ENCODE measurements at places on chromosomes 7 and 10. TPM values are rescaled to one million over a fixed set of nuclear protein-coding genes. Genes with fewer than 3 reads are reported as not detected.

PRR15 gene
- not detected for total RNA-seq

DNA sequence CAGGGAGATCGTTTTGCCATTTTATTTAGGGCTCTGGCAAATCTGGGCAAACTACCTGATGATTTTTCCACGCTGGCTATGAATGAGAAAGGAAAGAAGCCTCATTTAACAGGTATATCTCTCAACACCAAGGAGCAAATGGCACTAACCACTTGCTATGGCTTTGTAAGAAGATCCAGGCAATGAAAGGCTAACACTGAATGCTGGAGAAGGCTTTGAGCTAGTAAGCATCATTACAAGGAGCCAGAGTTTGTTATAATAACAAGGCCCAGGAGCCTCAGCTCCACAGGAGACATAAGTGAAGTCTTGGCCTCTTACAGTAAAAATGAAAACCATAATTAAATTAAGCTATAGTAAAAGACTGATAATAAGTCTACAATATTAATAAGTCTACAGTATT, 123.1 kb downstream of the CNOT4 start:
- no peak for DNase-seq

DNA sequence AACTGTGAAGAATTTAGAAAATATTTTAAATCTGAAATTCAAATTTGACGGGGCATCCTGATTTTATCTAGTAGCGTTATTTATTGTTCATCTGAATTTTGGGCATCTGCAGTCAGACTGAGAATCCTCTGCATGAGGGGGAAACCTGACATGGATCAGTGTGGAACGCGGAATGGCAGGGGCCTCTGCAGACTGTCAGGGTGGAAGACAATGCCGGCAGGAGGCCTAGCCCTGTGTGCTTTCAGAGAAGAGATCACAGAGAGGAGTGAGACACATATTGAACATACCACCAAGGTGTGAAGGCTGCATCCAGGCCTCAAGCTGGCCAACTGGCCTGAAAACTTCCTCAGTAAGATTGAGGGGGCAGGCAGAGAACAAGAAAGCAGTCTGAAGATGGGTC, 921.1 kb upstream of the GHITM start:
- DNase-seq: no peak

ASIC3 gene
- 0.42 TPM for total RNA-seq

DNA sequence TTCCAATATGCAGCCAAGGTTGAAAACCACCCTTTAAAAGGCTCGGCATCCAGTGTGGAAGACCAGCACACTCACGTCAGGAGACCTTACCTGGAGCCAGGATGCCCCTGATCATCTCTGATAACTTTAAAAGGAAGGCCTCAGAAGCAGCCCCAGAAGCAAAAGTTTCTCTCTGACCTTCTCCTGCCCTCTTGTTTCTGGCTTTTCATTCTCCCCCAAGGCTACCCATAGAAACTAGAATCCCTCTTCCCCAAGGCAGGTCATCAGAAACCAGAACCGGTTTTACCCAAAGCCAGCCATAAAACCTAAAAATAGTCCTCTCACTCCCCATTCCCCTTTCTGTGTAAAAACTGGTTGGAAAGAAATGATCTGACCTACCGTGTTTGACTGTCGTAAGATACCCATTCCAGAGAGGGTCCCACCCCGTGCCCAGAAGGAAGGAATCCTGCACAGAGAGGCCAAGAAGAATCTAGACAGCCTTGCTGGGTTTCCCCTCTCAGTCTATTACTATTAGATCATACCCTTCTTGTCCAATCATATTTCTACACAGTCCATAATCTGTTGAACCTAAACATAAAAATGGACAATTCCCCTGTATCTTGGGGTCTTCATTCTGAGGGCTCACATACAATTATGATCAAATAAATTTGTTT, 17.5 kb upstream of the TSPAN14 start:
- no peak for DNase-seq

GRCh38 chr7:124790645-124791044, 25.1 kb upstream of the GPR37 start:
- no peak for DNase-seq

DPP6 gene
- total RNA-seq: not detected

GRCh38 chr7:138935465-138936011, 45.7 kb downstream of the KIAA1549 start:
- peak; percentile 89 for DNase-seq

ZCCHC24 gene
- total RNA-seq: 39.0 TPM

DNA sequence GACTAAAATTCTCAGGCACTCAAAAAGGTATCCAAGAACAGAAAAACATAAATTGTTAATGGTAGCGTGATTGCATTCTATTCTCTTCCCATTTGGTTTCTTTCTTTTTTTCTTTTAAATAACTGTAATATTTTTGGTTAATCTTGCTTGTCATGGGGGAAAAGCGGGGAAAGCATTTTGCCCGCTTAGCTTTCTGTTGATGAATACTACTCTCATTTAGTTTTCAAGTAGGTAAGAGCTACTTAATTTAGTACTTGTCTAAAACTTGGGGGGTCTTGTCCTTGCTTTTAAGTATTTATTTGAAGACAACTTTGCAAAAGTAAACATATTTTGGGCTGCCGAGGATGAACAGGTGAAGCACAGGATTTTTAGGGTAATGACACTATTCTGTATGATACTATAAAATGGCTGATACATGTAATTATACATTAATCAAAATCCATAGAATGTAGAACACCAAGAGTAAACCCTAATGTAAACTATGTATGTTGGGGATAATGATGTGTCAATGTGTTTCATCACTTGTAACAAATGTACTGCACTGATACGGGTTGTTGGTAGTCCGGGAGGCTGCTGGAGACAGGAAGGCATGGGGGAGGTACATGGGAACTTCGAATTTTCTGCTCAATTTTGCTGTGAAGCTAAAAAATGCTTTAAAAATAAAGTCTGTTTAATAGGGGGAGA, 1.7 kb downstream of the TES start:
- no peak for DNase-seq

GRCh38 chr10:97321032-97321803, 2.1 kb downstream of the FRAT1 start:
- DNase-seq: no peak

MINDY4 gene
- total RNA-seq: 2.5 TPM

UFSP1 gene
- total RNA-seq: 5.2 TPM

GRCh38 chr7:6166443-6166891, 106.0 kb downstream of the CYTH3 start:
- no peak for DNase-seq

NCOA4 gene
- 147 TPM for total RNA-seq

FGFBP3 gene
- total RNA-seq: 0.34 TPM

RNF32 gene
- 0.94 TPM for total RNA-seq

- DNase-seq: no peak
Measured at GRCh38 chr7:22664988-22665798, 61.8 kb upstream of the IL6 start.

DNA sequence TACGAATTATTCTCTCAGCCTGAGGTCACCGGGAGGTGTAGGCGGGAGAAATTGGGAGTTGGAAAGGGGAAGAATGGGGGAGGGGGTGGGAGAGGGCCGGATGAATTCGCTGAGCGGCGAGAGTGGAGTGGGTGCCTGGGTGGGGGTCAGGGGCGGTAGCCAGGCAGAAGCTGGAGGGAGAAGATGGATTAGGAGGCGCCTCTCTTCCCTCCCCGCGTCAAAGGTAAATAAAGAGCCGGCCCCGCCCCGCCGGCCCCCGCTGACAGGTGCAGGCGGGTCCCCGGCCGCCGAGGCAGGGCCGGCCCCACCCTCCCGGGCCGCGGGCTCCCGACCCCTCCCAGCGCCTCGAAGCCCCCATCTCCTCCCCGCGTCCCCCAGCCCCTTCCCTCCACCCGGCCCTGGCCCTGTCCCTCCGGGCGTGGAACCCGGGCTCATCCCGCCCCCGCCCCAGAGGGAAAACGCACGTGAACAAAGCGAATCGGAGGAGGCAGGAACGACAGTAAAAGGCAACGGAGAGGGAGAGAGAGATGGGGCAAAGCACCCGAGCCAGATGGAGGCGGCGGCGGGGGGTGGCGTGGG, 872 bp downstream of the FAM131B start:
- no peak for DNase-seq

GRCh38 chr7:3942816-3943745, 642.0 kb downstream of the SDK1 start:
- DNase-seq: no peak

GRCh38 chr7:87653178-87653577, 25.0 kb downstream of the RUNDC3B start:
- no peak for DNase-seq

DNA sequence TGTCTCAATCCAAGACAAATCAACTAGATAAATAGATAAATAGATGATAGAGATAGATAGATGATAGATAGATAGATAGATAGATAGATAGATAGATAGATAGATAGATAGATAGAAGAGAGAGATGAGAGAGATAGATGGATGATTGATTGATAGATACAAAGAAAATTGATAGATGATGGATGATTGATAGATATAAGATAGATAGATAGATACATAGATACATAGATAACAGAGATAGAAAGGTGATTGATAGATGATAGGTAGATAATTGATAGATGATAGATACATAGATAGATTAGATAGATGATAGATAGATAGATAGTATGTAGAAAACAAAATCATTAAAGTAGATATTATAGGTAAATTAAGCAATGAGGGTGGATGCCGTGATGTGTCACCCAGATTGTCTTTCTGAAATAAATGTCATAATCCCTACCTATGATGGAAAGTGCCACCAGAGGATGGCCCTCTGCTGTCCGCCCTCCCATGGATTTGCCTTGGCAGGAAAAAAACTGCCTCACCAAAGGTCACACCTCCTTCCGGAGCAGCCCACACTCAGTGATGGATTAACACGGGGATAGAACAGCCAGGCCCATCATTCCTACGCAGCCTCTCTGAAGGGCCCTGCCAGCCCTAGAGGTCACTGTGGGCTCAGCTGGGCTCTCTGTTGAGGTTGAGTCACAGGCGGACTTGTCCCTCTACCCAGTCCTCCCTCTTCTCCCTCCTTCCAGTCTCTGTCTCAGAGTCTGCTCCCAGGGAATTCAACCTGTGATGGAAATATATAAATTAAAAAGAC, 50.8 kb downstream of the KCNH2 start:
- no peak for DNase-seq

- DNase-seq: no peak
Measured at GRCh38 chr7:146175716-146176115, 59.1 kb downstream of the CNTNAP2 start.

DNA sequence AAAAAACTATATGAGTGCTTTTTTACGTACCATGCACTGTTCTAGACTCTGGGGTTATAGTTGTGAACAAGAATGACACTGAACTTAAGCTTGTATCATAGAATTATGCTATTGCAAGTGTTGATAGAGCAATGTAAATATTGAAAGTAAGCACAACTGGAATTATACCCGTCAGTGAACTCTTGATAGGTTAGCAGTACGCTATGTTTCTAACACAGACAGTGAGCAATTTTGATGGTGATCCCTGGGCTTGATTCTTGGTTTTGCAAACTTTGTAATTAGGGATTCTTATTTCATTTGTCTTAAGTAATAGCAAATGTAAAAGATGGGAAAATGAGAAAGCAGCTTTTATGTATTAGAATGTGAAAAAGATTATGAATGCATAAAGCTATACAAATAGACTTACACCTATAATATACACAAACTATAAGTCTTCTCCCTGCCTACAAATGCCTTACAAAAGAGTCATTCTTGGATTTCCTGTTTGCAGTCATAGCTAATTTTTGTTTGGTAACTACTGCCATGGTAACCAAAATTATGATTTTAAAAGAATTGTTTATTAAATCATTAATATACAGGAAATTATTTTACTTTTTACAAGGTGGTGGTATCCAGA, 6.7 kb downstream of the TES start:
- DNase-seq: peak; percentile 37

- no peak for DNase-seq
Measured at GRCh38 chr10:114278140-114278883, 39.3 kb downstream of the VWA2 start.

PTN gene
- total RNA-seq: 8.0 TPM

- peak; percentile 85 for DNase-seq
Measured at GRCh38 chr7:116802746-116803152, 59.6 kb upstream of the CAPZA2 start.

TWIST1 gene
- 42.2 TPM for total RNA-seq

GRCh38 chr10:74705358-74705980, 120.9 kb upstream of the KAT6B start:
- no peak for DNase-seq

- DNase-seq: peak; percentile 25
Measured at GRCh38 chr7:48337012-48337621, 165.9 kb downstream of the ABCA13 start.

GRCh38 chr7:12226756-12227155, 15.7 kb downstream of the TMEM106B start:
- no peak for DNase-seq

GRCh38 chr10:310976-311639, 175.9 kb downstream of the ZMYND11 start:
- peak; percentile 47 for DNase-seq

POM121 gene
- total RNA-seq: 44.8 TPM

DNA sequence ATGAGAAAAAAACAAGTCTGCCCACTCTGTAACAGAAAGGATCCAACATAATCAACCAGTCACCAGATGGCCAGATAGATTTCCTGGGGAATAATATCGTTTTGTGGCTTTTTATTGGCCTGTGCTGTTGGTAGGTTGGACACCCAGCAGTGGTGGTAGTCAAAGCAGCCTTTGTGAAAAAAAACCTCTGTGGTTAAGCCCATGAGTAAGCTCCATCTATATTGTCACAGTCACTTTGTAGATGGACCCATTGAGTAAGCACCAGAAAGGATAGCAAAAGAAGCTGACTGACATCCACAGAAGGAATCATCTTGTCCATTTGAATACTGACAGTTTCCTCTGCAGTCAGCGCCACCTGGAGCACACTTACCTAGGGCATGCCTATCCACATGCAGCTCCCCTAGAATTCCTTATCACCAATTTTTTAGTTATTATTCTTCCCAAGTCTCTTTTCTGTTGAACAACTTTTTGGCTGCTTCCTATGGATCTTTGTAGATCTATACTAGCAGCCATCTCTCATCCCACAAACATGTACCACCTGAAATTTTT, 96.9 kb downstream of the IQUB start:
- no peak for DNase-seq

- DNase-seq: no peak
Measured at GRCh38 chr10:86673216-86673826, 5.0 kb downstream of the LDB3 start.

DNA sequence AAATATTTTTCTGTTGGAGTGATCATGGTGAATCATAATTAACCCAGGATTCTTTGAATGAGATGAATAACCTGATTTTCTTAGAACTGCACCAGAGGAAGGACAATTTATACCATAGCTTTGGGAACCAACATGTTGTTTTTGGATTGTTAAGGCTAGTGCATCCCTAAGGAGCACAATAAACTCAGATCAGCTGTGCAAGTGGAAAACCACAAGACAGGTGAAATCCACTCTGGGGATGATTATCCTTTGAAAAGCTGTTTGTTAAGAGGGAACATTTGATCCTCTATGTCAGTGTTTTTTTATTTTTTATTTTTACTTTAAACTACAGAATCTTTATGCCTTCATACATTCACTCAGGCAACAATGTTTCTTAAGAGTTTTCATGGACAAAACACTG, 232.1 kb upstream of the PCLO start:
- DNase-seq: no peak

HMX3 gene
- not detected for total RNA-seq

DNA sequence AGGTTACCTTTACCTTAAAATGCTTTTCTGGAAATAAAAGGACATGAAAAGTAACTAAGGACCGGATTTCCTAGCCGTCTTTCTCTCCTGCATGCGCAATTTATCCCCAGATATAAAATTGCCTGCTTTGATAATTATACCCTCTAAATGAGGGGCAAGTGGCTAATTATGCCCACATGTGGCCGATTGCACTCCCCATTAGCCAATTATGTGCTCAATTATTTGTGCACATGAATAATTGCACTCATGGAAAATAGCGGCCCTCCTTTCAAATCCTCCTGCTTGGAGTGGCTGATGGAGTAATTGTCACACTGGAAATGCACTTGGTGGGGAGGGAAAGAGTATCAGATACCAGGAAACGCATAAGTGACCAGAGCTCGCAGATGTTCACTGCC, 66.4 kb upstream of the ATRNL1 start:
- DNase-seq: no peak
